ENCODE measurements at places on chromosomes 16 and 17.

- no peak for DNase-seq
Measured at GRCh38 chr16:3520841-3521240, 20.0 kb downstream of the CLUAP1 start.

- peak; percentile 48 for DNase-seq
Measured at GRCh38 chr16:4505356-4506147, 29.4 kb downstream of the HMOX2 start.

- no peak for DNase-seq
Measured at GRCh38 chr17:75634754-75635609, 1.7 kb downstream of the SMIM5 start.

- no peak for DNase-seq
Measured at GRCh38 chr17:19343671-19344151, 18.8 kb downstream of the B9D1 start.

DNA sequence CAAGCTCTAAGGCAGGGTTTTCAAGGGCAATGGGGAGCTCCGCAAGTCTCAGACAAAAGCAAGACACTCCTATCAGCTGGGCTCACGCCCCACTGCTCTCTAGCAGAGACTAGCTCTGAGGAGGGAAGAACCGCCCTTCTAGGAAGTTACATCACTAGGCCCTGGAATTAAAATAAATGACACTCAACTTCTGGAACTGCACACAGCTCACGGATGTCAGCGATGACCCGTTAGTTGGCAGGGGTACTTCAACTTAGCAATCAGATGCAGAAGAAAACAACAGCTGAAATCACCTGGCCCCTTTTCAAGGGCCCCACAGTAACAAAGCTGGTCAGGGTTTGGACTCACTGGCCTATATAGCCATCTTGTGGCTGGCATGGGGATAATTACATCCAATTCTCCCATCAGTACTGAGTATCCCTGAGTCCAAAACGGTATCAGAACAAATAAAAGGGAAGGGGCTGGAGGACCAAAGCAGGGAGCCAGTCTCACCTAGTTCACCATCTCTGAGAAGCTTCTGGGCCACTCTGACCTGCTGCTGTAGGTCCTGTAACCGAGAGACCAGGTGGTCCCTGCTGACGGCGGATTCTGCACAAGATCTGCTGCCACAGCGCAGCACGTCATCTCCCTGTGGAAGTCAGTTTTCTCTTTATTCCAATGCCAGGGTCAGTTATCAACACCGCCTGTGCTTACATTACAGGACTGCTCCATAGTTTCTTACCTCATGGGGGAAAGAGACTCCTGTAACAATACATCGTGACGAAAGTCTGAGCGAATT lies 22.2 kb downstream of the SERPINF1 start:
- DNase-seq, result peak; percentile 88

GRCh38 chr16:1543085-1543896 lies 9.8 kb downstream of the TMEM204 start:
- peak; percentile 93 for DNase-seq

GRCh38 chr16:16861546-16861945 lies 482.6 kb downstream of the NPIPA7 start:
- peak; percentile 72 for DNase-seq

- no peak for DNase-seq
Measured at GRCh38 chr16:89020925-89021595, 44.1 kb upstream of the CBFA2T3 start.

GRCh38 chr16:88869673-88869980 lies 3.2 kb upstream of the PABPN1L start:
- DNase-seq, result no peak

DNA sequence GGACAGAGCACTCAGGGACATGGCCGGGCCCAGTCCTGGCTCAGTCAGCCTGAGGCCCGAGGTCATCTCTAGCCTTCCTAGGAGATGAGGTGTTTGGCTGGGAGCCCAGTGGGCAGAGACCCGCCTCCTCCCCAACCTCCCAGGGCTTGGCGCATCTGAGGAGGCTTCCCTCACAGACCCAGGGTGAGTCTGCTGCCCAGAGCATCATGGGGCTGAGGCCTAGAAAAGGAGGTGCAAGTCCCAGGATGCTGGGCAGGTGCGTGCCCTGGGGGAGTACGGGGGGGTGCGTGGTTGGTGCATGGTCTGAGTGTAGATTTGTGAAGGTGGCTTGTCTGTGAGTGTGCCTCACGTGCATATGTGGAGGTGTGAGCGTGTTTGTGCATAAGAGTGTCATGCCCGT lies 4.7 kb downstream of the PDE6G start:
- DNase-seq, result no peak

- no peak for DNase-seq
Measured at GRCh38 chr16:76612497-76612896, 335.3 kb downstream of the CNTNAP4 start.

GRCh38 chr16:4245077-4245791 lies 3.4 kb upstream of the SRL start:
- peak; percentile 68 for DNase-seq

- DNase-seq, result no peak
Measured at GRCh38 chr16:1933097-1933661, 9.8 kb downstream of the MSRB1 start.

DNA sequence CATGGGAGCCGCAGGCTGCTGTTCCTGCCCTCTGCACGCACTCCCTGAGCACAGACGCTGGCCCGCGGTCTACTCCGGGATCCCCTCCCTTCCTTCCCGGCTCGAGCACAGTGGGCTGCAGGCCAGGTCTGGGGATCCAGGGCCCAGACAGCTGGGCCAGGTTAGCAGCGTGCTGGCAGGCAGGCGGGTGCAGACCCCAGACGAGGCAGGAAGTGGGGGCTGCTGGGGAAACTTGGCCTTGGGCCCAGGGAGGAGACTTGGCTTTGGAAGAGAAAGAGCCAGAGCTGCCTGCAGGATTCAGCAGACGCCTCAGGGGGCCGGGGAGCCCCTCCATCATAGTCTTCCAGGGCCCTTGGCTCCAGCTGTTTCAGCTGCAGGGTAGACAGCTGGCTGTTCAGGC lies 30.2 kb upstream of the ABCC3 start:
- DNase-seq, result no peak

DNA sequence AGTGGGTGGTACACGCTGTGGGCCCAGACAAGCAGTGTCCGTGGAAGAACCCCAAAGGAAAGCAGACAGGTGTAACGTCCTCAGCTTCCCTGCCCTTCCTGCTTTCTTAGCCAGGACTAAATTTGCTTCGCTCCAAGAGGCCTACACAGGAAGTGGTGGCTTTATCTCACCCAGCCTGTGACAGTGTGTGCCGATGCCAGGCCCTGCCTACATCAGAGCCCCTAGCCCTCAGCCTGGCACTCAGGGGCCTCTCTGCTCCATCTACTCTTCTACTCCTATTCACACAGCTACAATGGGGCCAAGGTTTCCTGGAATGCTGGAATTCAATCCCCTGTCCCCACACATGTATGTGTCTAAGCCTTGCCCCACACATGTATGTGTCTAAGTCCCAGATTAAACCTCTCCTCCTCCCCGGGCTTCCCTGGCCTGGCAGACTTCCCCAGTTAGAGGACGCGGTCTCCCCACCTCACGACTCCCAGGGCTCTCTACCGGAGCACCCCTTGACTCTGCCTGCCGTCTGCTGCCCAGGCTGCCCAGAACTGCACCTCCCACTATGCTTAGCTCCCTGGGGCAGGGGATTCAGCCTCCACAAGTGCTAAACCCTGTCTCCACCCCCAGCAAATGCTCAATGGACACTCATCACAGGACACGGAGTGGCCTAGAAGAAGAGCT lies 8.2 kb downstream of the PGAP3 start:
- DNase-seq, result no peak

DNA sequence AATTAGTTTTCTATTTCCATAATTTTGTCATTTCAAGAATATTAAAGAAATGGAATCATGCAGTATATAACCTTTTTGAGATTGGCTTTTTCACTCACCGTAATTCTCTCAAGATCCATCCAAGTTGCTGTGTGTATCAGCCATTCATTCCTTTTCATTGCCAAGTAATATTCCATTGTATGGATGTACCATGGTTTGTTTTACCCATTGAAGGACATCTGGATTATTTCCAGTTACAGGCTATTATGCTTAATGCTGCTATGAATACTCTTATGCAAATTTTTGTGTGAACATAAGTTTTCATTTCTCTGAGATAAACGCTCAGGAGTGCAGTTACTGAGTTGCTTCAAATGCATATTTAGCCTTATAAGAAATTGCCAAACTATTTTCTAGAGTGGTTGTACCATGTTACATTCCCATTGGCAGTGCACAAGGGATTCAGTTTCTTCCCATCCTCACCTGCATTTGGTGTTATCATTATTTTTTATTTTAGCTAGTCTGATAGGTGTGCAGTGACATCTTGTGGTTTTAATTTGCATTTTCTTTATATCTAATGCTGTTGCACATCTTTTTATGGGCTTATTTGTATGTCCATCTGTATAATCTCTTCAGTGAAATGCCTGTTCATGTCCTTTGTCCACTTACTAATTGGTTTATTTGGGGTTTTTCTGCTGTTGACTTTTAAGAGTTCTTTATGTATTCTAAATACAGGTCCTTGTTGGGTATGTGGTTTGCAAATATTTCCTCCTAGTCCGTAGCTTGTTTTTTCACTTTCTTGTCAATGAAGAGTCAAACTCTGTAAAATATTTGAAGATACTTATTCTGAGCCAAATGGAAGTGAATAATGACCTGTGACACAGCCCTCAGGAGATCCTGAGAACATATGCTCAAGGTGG lies 32.7 kb downstream of the BMERB1 start:
- DNase-seq, result no peak

DNA sequence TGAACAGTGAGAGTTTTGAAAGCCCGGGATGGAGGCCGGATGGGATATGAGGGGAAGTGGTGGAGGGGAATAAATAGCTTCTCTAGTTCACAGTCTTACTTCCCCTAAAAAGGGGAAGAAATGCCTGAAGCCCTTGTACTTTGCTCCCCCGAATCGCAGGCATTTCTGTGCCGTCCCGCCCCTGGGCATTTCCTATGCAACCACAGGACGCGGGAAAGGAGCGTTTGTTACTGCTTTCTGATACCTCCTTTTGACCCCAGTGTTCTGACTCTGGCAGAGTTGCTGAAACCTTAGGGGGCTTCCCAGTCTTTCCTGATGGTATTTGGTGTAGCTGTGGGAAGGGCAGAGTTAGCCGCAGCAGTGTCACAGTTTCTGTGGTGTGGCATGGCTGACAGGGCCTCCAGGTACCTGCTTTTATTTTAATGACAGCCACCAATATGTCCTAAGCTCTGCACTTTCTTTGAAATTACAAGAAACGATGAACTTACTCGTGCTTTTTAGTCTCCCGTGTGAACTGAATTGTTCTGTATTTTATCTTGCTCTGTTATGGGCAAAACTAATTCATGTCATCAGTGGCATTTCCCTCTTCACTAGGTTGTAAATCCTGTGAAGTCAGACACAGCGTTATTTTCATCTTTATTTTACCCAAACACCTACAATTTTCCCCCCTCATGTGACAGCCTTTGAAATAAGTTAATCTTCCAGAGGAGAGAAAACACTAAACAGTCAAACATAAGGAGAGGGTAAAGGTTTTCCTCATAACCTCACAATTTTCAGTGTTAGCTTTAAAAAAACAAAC lies 27.1 kb downstream of the USP10 start:
- DNase-seq, result peak; percentile 82

All from suppressor macrophage (primary cell).